ENCODE measurements at places on chromosomes 1 and 21.

GRCh38 chr1:114224196-114224907 lies 70.7 kb upstream of the SYT6 start:
- DNase-seq = no peak

DNA sequence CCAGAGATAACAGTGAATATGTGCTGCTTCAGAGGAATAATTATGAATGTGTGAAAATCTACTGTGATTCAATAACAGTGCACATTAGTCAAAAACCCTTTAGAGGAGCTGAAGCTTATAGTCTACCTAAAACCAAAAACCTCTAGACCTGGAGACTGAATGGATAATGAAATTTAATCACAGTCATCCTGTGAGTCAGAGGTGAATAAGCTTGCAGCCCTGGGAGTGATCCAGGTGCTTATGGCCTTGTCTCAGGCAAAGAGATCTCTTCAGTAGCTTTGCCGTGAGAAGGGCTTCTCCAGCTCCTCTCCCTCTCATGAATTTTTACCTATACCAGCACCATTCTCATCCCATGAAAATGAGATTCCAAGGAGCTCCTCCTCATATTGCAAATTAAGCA lies 81.3 kb upstream of the RGS4 start:
- no peak for DNase-seq

DNA sequence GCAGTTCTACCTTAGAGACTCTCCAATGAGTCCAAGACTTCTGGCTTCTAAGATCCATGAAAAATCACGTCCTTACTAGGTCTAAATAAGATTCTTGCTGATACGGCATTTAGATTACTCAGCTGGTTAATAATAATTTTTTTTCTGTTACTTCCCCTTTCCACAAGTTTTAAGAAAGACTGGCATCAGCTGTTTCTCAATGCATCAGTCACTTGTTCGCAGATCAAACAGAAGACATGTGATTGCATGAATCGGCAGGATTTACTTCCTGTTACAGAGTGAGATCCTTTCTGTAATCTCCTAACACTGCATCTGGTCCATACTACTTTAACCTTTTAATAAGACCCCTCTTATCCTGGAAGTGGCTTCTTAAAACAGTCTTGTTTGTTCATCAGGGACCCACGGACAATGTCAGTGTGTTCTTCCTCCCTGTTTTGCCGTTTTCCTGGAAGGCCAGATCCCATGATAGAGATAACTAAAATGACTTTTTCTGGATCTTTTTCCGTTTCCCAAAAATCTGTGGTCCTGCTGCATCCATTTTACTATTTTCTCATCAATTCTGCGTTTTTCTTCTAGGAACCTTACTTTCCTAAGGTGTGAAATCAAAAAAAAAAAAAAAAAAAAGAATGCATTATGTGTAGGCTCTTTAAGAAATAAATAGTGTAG lies 6.1 kb downstream of the NPL start:
- no peak for DNase-seq

- no peak for DNase-seq
Observed at GRCh38 chr1:230095938-230096337, 28.9 kb downstream of the GALNT2 start.

DNA sequence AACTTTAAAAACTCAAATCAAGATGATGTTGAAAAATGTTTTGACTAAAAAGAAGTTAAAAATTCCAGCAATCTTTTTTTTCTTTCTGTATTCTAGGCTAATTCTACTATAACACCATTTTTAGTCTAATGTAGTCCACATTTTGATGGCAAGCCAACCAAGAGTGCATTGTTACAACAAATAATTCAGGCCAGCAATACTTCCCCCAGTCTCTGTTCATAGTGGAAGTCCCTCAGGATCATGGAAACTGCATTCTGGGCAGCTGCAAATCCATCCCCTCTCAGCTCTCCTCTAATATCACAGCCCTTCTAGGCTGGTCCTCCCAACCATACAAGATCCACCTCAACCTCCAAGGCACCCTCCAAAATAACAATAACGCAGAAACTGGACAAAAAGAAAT lies 7.8 kb upstream of the CD58 start:
- DNase-seq = no peak

GRCh38 chr1:89844241-89844807 lies 23.5 kb downstream of the LRRC8D start:
- no peak for DNase-seq

DNA sequence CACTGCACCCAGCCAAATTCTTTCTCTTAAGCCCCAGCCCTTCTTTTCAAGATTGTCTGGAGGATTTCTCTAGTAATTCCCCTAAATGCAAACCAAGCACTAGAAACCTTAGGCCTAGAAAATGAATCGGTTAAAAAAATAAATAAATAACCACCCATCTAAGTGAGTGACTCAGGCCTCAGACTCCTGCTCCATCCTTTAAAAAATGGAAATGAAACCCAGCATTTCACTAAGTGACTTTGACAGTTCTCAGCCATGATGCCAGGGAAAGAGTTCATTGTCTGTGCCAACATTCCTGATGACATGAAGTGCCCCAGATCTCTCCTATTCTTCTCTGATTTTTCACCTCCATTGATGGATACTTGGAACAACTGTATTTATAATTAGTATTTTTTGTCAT lies 415.2 kb upstream of the DAB1 start:
- no peak for DNase-seq

DNA sequence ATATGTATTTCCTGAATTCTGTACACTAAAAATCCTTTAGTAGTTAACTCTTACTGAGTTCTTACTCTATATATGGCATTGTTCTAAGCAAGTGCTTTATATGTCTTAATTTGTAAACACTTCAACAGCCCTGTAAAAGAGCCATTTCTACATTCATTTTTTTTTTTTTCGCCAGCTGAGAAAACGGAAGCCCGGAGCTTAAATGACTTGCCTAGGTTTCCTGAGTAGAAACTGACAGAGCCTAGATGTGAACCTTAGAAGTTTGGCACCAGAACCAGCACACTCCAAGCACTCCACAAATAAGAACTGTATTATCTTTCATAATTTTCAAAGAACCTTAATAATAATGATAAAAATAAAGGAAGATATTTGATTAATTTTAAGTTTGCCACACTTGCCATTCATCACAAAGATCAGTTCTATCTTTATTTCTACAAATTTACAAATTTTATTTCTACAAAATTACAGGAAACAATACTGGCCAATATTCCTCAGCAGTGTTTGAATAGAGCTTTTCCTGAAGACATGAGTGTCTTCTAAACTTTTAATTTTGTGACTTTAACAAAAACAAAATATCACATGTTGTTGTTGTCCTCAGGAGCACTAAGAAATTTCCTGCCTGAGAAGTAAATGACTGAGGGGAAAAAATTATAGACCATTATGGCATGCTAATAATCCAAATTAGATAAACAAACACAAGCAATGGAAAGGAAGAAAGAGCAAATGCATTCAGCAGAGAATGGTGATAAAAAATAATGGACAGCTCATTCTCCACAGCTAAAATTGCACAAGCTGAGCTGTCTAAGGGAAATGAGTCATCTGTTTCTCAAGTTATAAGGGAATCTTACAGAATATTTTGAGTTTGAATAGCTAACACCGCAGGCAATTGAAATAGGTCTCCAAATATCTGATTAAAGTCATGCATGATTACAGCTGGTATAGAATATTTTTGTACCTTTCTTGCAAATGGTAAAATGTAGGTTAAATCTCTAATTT lies 71.2 kb downstream of the DPYD start:
- peak; percentile 11 for DNase-seq

DNA sequence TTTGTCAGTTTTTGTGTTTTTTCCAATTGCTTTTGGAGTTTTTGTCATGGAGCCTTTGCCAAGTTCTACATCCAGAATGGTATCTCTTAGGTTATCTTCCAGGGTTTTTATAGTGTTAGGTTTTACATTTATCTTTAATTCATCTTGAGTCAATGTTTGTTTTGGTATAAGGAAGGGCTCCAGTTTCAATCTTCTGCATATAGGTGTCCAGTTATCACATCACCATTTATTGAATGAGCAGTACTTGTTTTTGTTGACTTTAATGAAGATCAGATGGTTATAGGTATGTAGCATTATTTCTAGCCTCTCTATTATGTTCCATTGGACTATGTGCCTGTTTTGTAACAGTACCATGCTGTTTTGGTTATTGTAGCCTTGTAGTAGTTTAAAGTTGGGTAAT lies 1233.1 kb downstream of the PLA2G4A start:
- no peak for DNase-seq

DNA sequence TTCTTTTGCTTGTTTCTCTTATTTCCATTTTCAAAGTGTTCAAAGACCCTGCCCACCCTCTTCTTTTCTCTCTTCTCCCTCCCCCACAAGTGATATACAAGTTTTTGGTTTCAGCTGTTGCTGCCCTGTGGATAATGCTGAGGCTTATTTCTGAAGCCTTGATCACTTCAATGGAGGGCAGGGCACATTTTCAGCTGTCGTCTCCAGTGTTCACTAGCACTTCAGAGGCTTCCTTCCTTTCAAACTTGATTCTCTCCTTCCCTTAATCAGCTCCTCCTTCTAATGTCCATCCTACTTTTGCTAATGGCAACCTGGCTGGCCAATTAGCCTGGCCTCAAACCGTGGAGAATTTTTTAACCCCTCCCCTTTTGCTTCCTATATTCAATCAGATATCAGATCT lies 435.7 kb upstream of the RUNX1 start:
- no peak for DNase-seq

DNA sequence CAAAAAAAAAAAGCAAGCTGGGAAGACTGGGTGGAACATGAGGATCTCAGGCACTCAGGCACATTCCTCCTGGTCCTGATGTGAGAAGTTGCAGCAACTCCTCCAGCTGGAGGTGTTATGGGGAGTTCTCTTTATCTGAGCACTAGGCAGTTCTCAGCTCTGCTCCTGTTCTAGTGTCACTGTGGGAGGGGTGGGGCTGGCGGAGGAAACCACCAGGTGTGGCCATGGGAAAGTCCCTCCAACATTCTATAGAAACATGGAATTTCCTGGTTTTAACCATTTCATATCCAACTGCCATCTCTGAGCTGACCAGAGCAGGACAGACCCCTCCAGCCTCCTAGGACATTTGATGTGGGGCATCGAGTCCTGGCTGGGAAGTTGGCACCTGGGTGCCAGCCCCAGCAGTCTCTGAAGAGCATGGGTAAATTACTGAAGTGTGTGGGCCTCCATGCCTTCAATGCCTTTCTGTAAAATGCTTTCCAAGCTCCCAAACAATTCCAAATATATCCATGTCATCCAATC lies 804 bp upstream of the IKBKE start:
- no peak for DNase-seq

GRCh38 chr1:15238789-15239188 lies 8.2 kb upstream of the FHAD1 start:
- DNase-seq = no peak

GRCh38 chr21:44880405-44881197 lies 7.1 kb upstream of the PTTG1IP start:
- no peak for DNase-seq

GRCh38 chr1:97297611-97298010 lies 576.0 kb downstream of the PTBP2 start:
- no peak for DNase-seq

DNA sequence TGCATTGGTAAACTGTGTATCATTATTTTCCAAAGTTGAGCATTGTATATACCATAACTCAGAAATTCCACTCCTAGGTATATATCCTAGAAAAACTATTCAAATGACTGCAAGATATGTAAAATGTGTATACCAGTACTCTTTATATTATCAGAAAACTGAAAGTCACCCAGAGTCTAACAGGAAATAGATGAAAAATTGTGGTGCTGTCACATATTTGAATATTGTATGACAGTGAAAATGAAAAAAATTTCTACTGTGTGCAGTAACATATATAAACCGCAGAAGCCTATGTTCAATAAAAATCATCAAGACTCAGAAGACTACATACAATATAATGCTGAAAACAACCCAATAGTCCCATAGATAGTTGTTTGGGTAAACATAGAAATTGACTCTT lies 74.4 kb upstream of the LYPLAL1 start:
- DNase-seq = no peak

DNA sequence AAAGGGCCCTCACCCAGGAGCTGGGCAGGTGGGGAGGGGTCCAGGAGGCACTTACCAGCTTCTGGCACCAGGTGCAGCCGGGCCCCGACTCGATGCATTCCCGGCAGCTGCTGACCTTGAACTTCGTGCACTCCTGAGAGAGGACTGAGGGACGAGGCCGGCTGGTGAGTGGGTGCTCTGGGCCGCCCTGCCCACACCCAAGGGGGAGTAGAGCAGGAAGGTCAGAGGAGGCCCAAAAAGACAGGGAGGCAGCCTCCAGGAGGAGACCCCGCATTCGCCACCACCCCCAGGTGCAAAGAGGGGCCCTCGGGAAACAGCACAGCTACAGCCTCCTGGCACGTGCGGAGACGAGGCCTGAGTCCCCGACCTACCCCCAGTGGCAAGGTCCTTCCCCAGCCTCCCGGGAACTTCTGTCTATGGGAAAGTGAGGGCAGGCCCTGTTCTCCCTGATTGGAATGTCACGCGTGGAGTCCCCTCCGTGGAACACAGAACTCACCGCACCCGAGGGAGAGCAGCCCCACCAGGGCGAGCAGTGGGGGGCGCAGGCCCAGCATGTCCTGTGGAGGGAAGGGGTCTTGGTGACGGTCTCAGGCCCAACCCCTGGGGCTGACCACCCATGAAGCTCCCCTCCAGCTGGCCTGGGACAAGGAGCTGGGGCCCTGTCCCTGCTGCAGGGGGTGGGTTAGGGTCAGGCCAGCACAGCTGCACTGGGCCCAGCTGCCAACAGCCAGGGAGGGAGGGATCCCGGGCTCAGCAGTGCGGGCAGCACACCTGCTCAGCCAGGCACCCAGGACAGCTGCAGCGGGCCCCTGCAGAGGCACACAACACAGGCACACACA lies 10.3 kb downstream of the ITGB2 start:
- no peak for DNase-seq

DNA sequence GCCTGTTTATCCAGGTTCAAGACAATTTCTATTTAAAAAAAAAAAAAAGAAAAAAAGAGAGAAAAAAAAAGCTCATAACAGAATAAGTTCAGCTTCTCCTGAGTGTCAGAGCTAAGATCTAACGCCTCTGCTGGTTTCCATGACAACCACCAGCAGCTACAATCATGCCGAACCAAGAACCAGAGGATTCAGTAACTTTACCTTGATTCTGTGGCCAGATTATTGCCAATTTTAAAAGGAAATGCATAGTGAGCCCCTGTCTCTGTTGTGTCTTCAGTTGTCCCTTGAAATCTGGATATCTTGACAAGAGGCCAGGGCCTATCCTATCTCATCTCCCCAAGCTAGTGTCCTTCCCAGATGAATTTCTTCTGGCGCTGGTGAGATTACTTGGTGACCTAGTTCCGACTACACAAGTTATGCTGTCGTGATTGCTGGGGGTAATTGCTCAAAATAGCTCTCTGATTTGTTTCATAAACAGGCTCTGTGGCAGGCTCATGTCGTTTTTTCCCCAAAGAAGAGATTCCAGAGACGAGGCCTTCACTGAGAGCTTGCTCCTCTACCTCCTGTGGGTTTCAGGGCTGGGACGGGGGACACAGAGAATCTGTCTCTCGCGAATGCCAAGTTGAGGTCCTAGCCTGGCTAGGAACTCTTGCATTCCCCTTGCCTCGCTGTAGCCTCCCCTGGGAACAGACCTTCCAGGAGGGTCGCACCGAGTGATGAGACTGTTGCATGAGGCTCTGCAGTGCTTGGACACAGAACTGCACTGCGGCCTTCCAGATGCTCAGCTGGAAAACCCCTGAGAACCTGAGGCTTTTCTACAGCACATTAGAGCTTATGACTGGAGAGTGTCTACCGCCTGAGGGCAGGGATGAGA lies 32.4 kb upstream of the SCCPDH start:
- no peak for DNase-seq

GRCh38 chr1:27545876-27546275 lies 55.9 kb upstream of the WASF2 start:
- DNase-seq = no peak

Data from NCI-H2081 treated with DMSO at 0.1 percent for 48 hours (cell line).